ENCODE measurements at places on chromosomes 13 and 19.

DNA sequence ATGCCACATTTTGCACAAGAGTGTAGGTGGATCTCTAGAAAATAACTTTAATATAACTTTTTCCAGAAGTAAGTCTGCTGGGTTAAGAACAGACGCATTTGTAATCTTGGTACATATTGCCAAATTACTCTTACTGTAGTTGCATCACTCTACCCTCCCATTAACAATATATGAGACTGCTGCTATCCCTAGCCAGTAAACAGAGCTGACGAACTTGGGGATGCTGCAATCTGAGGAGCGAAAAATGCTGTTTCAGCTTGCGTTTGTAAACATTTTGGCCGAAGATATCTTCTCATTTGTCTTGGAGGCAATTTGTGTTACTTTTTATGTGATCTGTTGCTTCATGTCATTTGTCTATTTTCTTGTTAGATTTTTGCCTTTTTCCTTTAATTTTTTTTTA lies 1482.8 kb downstream of the OLFM4 start:
- DNase-seq, result no peak

DNA sequence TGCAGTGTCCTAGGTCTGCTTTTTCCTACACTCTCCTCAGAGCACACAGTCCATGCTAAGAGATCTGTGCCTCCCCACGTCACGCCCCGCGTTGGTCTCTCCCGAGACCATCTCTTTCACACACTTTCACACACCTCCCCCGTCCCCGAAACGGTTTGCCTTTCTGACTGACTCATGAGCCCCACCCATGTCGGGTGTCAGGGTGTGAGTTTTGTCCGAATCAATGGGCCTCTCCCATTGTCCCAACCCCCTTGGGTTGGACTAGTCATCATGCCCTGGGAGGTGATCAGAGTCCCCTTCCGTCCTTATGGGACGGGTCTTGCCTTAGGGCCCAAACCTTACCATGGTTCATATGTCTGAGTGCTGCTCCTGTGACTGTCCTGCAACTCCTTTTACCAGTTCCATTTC lies 214.0 kb upstream of the HTR2A start:
- DNase-seq, result no peak

- no peak for DNase-seq
Observed at GRCh38 chr19:5024282-5024681, 55.4 kb downstream of the KDM4B start.

- DNase-seq, result no peak
Observed at GRCh38 chr19:50394017-50394416, 9.9 kb downstream of the POLD1 start.
